Activated T-cell treated with anti-CD3 and anti-CD28 coated beads for 4 hours (primary cell): ENCODE measurements at places on chromosomes 5 and 9.

DNA sequence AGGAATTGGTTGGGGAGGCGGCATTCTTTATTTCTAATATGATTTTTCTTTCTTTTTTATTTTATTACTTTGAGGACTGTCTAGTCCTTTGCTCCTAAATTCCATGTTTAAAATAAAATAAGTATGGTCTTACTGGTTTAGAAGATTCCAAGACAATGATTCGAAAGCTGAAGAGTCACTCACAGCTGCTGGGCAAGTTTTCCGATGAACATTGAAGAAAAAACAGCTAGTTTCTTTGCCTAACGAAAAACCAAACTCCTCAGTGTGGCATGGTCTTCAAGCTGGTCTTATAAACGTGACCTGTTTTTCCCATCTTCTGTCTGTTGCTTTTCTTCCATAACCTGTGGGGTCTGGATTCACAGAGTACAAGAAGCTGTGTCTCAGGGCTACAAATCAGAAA is 25.1 kb downstream of the ZNF474 start:
- DNase-seq, result no peak

- no peak for DNase-seq
Observed at GRCh38 chr9:16205455-16205854, 652.6 kb downstream of the CCDC171 start.

GRCh38 chr9:121694001-121694400 is 42.6 kb downstream of the DAB2IP start:
- no peak for DNase-seq

- DNase-seq, result no peak
Observed at GRCh38 chr5:80067016-80067415, 31.9 kb downstream of the THBS4 start.

DNA sequence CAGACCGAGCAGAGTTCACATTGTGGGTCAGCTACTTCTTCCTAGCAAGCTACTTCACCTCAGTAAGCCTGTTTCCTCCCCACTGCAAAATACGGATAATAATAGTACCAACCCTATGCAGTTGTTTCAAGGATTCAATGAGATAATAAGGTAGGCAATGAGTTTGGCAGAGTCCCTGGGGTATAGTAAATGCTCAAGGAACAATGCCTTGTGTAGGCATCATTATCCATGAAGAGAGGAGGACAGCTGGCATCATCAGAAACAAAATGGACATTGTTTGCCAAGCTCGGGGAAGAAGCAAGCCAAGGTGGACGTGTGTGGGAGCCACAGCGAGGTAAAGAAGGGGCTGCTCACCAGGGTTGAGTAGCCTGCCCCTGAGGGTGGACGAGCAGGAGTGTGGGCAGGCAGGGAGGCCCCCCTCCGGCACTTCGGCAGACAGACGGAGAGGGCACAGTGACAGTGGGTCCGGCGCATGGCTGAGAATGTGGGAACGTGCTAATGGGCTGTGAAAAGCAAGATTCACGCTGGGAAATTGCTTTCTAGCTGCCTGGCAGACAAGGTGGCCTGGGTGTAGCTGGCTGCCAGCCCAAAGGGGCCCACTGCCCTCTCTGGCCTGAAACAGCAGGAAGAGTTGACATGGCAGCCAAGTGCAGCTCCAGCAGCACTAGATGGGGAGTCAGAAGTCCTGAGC is 10.1 kb downstream of the CAMK2A start:
- no peak for DNase-seq

DNA sequence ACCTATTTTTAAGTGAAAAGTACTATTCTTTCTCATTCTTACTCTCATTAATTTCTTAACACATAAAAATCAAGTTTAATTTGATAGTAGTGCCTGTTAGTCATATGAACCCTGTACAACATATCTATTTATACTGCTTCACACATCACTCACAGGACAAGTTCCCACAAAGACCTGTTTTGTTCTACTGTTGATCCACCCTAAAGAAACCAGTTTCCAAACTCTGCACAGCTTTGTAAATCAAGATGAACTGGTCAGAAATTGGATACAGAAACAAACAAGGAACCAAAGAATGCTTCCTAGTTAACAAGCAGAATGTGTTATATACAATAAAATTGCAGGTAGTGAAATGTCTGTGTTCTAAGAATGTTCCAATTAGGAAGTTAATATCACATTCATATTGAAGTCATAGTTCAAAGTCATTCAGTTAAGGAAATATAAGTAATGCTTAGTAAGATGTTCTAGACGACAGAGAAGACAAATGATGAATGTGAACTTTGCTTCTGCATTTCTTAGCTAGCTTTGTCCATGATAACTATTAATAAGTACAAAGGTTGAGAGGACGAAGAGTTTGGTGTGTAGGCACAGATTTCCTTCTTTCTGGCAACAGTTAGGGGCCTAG is 33.4 kb downstream of the C9orf85 start:
- DNase-seq, result no peak

DNA sequence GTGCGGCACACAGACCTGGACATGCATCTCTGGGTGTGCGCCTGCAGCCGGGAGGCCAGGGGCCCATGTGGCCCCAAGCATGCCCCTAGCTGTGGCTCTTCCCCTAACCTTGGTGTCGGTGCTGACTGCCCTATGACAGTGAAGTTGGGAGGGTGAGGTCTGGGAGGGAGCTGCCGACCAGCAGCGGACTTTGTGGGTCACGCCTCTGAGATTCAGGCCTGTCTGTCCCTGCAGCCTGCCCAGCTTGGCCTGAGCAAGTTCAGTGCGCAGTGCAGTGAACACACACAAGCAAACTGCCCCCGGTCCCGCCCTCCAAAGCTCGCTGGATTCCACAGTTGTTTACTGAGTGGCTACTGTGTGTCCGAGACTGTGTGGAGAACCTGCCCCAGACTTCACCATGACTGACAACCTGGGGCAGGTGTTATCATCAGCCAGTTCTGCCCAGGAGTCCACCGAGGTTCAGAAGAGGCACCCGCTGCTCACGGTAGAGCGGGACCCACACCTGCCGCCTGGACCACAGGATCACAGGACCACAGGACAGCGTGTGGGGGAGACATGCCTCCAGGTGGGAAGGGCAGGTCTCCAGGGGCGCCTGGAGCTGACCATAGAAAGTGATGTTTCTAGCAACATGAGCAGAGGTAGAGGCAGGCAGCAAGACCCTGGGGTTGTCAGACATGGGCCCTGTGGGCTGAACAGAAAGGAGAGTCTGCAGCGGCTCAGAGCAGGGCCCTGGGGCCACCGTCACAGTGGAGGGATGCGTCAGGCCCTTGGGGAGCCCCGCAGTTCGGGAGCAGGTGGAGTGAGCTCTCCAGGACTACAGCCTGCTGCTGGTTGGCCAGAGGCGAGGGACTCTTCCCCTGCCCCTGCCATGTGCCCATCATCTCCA is 105.1 kb downstream of the PHF2 start:
- no peak for DNase-seq

DNA sequence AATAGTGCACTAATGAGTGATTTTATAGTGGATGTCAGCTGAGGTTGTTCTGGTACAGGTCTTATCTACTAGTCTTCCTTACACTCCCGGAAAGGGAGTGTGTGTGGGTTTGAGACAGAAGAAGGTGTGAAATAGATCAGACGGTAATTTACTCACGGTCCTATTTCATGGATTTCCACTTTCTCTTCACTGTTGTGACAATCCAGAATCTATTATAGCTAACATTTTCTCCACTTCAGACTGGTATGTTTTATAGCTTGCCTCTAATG is 7.0 kb upstream of the C9 start:
- no peak for DNase-seq

GRCh38 chr5:161311146-161311708 is 235.3 kb downstream of the GABRB2 start:
- DNase-seq, result no peak
